NCI-H1417 (cell line): ENCODE measurements at places on chromosomes 1 and 21.

GRCh38 chr21:20800106-20800505 lies 198.1 kb upstream of the NCAM2 start:
- no peak for DNase-seq

DNA sequence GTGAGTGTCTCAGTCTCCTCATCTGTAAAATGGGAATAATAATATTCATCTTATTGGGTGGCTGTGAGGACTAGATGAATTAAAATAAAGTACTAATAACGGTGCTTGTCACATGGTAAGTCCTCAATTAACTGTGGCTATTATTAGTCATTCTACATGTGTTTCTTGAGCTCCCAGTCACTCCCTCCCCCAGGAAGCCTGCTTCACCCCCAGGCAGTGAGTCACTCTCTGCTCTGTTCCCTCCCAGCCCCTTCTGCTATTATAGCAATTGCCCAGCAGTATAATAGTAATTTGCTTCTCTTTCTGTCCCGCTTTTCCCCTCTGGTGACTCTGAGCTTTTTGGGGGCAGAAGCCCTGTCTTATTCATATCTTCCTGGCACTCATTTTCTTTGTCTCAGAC lies 102.0 kb downstream of the BEND5 start:
- peak; percentile 37 for DNase-seq

DNA sequence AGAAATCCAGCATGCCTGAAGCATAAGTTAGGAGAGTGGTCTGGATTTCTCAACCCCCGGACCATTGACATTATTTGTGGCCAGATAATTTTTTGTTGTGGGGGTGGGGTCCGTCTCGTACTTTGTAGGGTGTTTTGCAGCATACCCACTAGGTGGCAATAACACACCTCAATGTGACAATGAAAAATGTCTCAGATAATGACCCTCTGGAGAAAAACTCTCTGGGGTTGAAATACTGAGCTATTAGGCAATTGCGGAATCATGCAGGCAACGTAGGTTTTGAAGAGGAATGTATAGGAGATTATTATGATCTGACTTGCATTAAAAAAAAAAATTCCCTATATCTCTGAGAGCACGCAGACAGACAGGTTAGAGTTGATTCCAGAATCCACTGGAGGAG lies 25.3 kb upstream of the RRP15 start:
- no peak for DNase-seq

- DNase-seq: no peak
Observed at GRCh38 chr21:44555200-44555875, 3.3 kb downstream of the KRTAP10-3 start.

- no peak for DNase-seq
Observed at GRCh38 chr1:81157686-81158085, 643.0 kb upstream of the ADGRL2 start.

DNA sequence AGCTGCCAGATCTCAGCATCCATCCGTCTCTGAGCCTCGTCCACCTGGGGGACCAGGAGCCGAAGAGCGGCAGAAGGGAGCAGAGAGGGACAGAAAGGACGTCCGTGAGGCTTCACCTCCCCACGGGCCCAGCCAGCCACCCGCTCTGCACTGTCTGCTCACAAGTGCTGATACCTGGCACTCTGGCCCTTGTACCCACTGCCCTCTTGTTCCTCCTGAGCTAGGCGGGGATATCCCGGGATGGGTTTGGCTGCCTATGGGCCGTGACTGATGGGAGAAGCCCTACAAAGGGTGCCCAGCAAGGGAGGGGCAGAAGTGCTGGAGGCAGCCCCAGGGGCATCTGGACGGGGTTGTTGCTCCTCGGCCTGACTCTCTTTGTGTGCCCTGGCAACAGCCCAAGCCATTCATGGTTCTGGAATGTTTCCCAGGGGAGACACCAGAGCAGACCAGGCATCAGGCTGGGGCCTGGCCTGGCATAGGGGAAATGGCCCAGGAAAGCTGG lies 57.6 kb downstream of the LDLRAD2 start:
- DNase-seq: peak; percentile 75
